RPMI7951 (cell line): ENCODE measurements at places on chromosomes 13 and 19. TPM values are rescaled to one million over a fixed set of nuclear protein-coding genes. Genes with fewer than 3 reads are reported as not detected.

The ACER1 gene
- not detected in 2 replicates for total RNA-seq

The NTN5 gene
- 0.39 TPM in 1 of 2 replicates, not detected in the other for total RNA-seq

The LILRA6 gene
- not detected in 2 replicates for total RNA-seq

The ZNF442 gene
- 1.6 and 2.1 TPM in 2 replicates for total RNA-seq

The PLPP2 gene
- total RNA-seq: 0.48 and 3.2 TPM in 2 replicates

The TTYH1 gene
- total RNA-seq: not detected in 2 replicates

The VSTM2B gene
- not detected in 2 replicates for total RNA-seq

The SIPA1L3 gene
- 10.5 and 14.9 TPM in 2 replicates for total RNA-seq

The PDX1 gene
- not detected in 2 replicates for total RNA-seq
